SW480 (cell line): ENCODE measurements at places on chromosomes 12 and 14.

- no peak for DNase-seq
These were observed 7.0 kb downstream of the ITGB7 start for GRCh38 chr12:53200107-53200457.

DNA sequence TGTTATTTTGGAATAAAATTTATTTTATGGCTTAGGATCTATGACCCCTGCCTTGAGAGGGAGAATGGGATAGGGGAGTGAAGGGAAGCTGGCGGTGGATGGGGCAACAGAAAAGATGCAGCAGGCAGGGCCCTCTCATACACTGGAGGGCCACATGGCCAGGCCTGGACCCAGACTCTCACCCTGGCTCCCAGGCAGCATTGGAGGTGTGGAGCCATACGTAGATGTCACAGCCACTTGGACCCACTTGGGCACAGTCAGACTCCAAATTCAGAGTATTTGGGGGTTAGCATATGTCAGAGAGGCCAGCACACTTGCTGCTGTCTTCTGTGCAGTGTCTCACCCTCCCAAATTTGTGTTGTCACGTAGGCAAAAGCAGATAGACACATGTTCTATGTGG is 6.5 kb downstream of the NAB2 start:
- DNase-seq: no peak

- DNase-seq: no peak
These were observed 63.1 kb downstream of the DIP2B start for GRCh38 chr12:50567926-50568325.

DNA sequence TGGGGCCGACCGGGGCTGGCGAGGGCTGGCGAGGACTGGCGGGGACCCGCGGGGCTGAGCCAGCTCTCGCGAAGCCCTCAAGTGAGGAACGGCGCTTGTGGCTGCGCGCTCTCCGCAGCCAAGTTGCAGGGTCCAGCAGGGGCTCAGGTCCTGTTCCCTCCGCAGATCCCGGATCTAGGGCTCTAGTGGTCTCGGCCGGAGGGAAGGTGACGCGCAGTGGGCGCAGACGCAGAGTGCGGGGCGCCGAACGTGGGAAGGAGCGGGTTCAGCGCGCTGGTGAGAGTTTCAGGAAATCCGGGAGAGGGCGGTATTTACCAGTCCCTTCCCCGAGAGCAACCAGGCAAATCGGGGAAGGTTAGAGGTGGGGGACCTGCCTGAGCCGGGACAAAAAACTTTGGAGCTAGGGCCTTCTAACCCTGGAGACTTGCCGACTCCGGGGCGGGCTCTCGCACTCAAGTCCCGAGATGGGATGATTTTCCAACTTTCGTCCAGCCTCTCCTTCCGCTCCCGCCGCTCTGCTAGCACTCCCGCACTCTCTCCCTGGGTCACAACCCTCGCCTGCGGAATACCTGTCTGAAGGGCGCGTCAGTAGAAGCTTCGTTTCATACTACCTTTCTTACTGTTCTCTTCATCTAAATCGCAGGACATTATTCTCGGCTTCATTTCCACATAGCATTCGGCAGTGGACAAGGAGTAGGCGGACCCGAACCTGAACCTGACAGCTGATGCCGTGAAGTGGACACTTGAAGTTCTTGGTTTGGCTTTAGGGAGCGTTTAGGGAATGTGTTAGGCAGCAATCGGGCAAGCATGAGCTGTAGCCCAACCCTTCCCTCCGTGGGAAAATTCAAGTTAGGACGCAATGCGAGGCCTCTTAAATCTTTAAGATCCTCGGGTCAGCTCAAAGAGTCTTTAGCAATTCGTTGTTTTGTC is 13.6 kb upstream of the PAX9 start:
- peak; percentile 45 for DNase-seq

DNA sequence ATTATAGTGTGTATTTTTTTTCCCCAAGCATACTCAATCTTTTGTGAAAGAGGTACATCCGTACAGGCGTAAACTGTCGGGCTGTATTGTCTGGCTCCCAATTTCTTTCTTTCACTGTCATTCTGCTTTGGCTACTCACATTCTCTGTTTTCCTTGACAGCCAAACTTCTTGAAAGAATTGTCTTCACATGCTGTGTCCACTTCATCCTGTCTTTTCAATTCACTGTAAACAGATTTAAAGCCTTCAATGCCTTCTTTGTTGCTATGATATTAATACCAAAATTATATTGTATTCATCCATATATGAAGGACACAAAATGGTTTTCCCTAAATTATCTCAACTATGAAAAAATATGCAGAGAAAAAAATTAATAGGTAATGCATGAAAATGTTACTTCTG is 6.0 kb upstream of the ATP23 start:
- no peak for DNase-seq

DNA sequence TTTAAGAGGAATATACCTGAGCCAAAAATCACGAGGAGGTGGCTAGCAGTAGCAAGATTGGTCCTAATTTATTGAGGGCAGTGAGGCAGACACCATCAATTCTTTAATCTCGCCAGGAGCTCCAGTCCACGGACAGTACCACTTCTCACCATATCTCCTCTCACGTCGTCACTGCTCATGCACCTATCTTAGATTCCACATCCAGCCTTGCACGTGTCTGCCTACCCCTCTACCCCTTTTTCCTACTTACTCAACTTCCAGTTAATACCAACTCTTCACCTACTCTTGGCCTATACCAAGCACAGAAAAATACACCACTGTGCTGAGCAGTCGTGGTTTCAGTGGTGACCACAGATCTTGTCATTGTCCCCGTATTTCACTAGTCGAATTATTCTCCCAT is 246.1 kb downstream of the DPF3 start:
- DNase-seq: no peak

GRCh38 chr14:69612014-69612782 is 802 bp downstream of the SUSD6 start:
- DNase-seq: peak; percentile 70

GRCh38 chr12:92757597-92758121 is 54.9 kb downstream of the PLEKHG7 start:
- no peak for DNase-seq

DNA sequence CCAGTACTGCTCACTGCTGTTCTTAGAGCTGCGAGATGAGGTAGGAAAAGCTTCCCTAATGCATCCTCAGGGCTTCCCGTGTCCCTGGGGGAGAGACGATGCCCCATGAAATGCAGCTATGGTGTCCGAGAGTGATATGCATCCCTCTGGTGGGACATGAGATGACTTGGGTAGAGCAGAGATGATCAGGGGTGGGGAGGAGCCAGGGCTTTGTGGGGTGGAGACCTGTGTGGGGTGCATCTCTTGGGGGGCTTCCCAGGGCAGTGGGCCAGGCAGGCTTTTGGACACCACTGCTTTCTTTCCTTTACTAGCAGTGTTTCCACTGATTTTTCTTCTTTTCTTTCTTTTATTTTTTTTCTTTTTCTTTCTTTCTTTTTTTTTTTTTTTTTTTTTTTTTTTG is 147.3 kb downstream of the ADGRD1 start:
- no peak for DNase-seq

DNA sequence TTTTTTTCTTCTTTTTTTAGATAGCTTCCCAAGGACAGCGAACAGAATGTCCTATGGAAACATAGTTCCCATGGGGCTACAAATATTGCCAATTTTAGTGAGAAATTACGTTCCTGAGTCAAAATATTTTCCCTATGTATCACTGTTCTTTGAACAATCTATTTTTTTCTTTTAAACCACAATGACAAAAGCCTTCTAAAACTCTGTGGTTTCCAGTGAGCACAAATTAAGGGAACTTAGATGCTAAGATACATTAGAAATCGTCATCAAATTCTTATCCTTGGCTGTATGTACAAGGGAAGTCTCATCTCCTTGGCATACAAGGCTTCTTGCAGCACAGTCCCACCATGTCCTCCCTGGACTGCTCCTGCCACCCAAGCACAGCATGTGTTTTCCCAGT is 17.9 kb downstream of the CPM start:
- no peak for DNase-seq

GRCh38 chr14:50512463-50512862 is 19.9 kb downstream of the MAP4K5 start:
- no peak for DNase-seq

- DNase-seq: no peak
These were observed 188.1 kb upstream of the PRKD1 start for GRCh38 chr14:30115756-30116155.

GRCh38 chr14:99672506-99673304 is 11.4 kb upstream of the CYP46A1 start:
- peak; percentile 30 for DNase-seq

GRCh38 chr12:122399254-122399591 is 23.2 kb downstream of the CLIP1 start:
- no peak for DNase-seq

- DNase-seq: no peak
These were observed 620.1 kb downstream of the VRK1 start for GRCh38 chr14:97417331-97417730.

GRCh38 chr12:1283316-1283715 is 292.3 kb downstream of the ERC1 start:
- DNase-seq: no peak
